Stimulated activated CD4-positive, alpha-beta T cell treated with anti-CD3 and anti-CD28 coated beads, Interleukin-1b, Interleukin-23, amount 100 ng/mL, for 48 hours (primary cell): ENCODE measurements at places on chromosomes 4 and X.

- DNase-seq, result no peak
Observed at GRCh38 chr4:88897180-88897579, 159.8 kb downstream of the FAM13A start.

GRCh38 chr4:80279751-80280150 is 13.3 kb downstream of the FGF5 start:
- DNase-seq, result no peak

- DNase-seq, result no peak
Observed at GRCh38 chr4:8150152-8151090, 8.2 kb downstream of the ABLIM2 start.

DNA sequence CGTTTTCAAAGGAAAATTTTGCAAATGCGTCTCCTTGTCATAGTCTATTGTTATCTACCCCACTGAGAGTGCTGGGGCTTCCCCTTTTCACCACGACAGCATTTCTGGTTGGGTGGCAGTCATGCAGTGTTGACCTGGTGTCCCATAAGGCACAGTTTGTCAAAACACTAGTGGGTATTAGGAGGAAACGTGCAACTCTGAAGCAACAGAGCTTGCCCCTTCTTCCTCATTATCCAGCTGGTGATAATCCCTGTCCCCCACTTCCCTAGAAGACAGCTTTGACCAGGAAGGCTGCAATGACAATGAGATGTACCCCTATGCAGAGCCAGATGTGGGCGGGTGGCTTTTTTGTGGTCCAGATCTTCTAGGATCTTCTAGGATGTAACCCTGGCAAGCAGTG is 1.8 kb downstream of the TBC1D1 start:
- DNase-seq, result peak; percentile 65
